A673 (cell line): ENCODE measurements at places on chromosomes 4 and X. TPM values are rescaled to one million over a fixed set of nuclear protein-coding genes. Genes with fewer than 3 reads are reported as not detected.

Gene NPY5R
- 7.1 and 8.2 TPM in 2 replicates for total RNA-seq

DNA sequence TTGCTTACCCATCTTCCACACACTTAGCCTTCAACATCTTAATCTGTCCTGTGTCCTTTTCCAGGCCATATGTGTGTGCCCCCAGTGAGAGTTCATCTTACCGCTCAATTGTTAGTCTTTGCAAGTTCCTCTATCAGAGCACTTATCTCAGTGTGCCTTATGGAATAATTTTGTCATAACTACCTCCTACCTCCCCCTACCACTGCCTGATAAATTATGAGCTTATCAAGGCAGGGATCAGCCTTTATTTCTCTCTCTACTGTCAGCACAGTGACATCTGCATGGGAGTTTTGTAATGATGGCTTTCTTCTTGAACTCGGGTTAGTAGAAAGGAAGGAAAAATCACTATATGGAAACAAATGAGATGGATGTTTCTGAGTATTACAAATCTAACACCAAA, 53.2 kb downstream of the MTM1 start:
- no peaks in the 10 kb centered on the region for H3K4me1 ChIP-seq
- no peak overlapping the region for H3K27ac ChIP-seq
- H3K27me3 ChIP-seq: no peaks in the 10 kb centered on the region
- no peak overlapping the region for H3K4me3 ChIP-seq

Gene GAGE12F
- total RNA-seq: not detected in 2 replicates

DNA sequence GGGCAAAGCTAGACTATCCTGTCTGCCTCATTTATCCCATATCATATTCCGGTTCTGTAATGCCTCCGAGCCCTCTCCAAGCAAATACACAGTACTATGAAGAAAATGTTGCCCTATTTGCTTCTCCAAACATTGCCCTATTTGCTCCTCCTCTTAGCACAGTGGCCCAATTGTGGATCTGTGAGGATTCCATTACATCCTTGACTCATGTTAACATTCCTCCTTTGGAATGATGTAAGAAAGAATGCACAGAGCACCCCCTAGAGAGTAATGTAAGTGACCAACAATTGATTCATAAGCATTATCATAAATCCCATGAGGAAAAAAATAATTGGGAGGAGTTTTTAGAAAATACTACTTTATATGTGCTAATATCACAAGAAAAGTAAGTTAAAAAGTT, 11.3 kb upstream of the BTC start:
- H3K27me3 ChIP-seq: no peaks in the 10 kb centered on the region
- H3K27ac ChIP-seq: no peak overlapping the region
- peak; percentile 10 for DNase-seq

DNA sequence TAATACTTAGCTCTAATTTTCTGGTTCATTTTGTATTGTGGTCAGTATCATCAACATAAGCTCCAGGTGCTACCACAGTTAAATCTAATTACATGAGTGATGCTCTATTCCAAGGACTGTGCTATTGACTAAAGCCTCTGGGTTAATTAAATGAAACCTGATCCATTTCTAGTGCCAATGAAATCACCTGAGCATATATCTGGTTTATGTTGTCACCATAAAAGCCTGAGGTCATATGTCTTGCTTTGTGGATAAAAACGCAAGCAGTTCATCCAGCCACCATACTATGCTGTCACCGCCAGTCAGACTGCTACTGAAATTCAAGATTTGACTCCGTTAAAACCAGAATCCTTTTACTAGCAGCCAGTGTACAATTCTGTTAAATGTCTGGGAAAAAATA, 64.2 kb upstream of the ZNF518B start:
- no peak overlapping the region for H3K27ac ChIP-seq
- no peak overlapping the region for H3K4me3 ChIP-seq
- no peaks in the 10 kb centered on the region for H3K36me3 ChIP-seq
- H3K4me1 ChIP-seq: no peaks in the 10 kb centered on the region
- no peaks in the 10 kb centered on the region for H3K27me3 ChIP-seq
- no peak for DNase-seq
